Activated T-cell treated with anti-CD3 and anti-CD28 coated beads, Interleukin-2, amount 50 U/mL, for 4 hours (primary cell): ENCODE measurements at places on chromosomes 1 and 21. TPM values are rescaled to one million over a fixed set of nuclear protein-coding genes. Genes with fewer than 3 reads are reported as not detected.

DNA sequence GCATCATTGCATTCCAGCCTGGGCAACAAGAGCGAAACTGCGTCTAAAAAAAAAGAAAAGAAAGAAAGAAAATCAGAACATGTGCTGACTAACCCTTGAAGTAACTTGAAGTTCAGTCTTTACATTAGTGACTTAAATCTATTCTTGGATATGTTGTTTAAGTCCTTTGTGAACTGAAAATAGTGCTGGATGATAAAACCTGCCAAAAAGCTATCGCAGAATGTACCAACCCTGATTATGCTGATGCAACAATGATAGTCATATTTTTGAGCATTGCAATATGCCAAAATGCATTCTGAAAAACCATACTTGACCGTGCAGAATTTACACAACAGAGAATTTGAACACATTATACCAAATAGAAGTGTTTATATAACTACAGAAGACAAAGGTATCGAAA, 30.7 kb downstream of the SHISAL2A start:
- no peak for DNase-seq

GRCh38 chr21:44749759-44750674, 38.6 kb upstream of the TSPEAR start:
- DNase-seq = no peak

- no peak for DNase-seq
Measured at GRCh38 chr1:218633238-218633988, 288.3 kb downstream of the TGFB2 start.

DNA sequence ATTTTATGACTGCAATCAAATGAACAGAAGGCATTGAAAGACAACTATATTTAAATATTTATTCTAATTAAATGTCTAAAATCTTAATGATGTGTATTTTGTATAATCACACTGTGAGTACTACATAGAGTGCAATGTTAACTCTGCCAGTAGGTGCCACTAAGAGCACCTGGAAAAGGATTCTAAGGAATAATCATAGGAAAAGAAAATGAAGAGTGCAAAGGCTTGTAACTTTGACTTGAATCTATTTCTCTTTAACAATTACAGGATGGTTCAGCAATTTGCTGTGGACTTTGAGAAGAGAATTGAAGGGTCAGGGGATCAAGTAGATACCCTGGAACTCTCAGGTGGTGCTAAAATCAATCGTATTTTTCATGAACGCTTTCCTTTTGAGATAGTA, 200.4 kb downstream of the DNM3 start:
- no peak for DNase-seq

DNA sequence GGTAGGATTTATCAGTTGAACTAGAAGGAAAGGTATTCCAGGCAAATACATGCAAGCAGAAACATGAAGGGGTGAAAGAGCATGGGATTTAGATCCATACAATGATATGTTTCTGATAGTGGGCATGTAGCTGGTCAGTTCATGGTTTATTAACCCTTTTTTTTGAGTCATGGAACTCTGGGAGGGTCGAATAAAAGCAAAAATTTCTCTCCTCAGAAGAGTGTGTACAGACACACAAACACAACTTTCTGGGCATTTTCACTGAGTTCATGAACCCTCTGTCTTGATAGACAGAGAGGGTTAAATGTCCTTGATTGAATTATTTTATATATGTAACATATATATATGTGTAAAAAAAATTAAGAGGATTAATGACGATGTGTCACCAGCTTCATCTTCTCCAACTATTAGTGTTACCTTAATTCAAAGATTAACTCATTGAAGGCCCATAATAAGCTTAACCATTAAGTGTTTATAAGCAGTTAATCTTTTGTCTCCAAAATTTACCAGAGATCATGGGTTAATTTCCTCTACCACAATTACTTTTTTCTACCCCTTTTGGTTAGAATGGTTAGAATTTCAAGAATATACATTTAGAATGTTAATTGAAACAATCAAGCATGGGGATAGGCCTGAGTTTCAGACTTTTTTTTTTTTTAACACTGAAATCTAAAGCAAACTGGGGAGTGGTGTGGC, 4.6 kb downstream of the JUN start:
- DNase-seq = no peak

DNA sequence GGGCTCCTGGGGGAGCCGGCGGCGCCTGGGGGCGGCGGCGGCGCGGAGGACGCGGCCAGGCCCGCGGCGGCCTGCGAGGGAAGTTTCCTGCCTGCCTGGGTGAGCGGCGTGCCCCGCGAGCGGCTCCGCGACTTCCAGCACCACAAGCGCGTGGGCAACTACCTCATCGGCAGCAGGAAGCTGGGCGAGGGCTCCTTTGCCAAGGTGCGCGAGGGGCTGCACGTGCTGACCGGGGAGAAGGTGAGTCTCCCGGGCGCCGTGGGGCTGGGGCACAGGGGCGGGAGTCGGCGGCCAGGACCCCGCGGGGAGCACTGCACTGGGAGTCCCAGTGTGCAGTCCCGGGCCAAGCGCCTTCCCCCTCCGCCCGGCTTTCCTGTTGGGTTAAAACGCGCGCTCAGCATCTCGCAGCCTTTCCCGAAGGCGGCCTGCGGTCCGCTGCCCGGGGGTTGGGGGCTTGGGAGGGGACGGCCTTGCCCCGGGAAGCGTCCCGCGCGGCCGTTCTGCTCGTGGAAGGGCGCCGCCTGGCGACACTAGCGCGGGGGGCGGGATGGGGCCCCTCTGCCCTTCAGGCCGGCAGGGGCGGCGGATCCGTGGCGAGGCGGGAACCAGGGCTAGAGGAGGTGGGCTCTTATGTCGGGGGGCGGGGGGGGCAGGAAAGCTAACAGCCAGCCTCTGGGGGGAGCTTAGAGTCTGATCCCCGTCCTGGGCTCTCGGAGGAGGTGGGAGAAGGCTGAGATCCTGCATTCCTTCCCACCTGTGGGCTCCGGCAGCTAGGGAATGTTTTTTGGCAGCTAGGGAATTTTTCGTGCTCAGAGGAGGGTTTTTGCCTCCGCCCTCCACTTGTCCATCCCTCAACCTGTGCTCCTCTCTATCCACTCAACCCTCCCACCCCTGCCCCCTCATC, 1.1 kb downstream of the HUNK start:
- DNase-seq = peak; percentile 16

HSPA6 gene
- 3.8 TPM for total RNA-seq

CLSTN1 gene
- 38.5 TPM for total RNA-seq
